NCI-H524 treated with DMSO at 0.1 percent for 48 hours (cell line): ENCODE measurements at places on chromosomes 1 and 21.

GRCh38 chr1:109719337-109719837, 7.3 kb downstream of the GSTM5 start:
- no peak for DNase-seq

GRCh38 chr1:208928349-208929010, 655.0 kb upstream of the CAMK1G start:
- DNase-seq = no peak

DNA sequence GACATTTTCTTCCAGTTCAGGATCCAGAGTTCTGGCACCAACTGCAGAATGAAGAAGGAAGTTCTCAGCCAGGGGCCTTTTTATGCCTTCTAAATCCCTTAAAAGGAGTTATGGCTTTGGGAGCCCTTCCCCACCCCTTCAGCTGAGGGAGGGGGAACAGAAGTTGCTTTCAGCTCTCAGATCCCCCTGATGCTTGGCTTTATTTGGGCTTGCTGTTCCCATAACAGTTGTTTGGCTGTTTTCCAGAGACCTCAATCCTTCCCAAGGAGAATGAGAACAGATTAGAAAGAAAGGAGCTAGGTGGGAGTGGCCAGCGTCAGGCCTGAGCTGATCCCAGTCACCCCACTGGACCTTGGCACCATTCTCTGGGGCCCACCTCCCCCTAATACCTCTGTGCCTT, at the start of gene RPE65:
RPE65 (minus strand) TSS at position 54 of the 400 bp plus-strand sequence; CDS start at position 5, 49 bp downstream.
- peak; percentile 74 for DNase-seq

DNA sequence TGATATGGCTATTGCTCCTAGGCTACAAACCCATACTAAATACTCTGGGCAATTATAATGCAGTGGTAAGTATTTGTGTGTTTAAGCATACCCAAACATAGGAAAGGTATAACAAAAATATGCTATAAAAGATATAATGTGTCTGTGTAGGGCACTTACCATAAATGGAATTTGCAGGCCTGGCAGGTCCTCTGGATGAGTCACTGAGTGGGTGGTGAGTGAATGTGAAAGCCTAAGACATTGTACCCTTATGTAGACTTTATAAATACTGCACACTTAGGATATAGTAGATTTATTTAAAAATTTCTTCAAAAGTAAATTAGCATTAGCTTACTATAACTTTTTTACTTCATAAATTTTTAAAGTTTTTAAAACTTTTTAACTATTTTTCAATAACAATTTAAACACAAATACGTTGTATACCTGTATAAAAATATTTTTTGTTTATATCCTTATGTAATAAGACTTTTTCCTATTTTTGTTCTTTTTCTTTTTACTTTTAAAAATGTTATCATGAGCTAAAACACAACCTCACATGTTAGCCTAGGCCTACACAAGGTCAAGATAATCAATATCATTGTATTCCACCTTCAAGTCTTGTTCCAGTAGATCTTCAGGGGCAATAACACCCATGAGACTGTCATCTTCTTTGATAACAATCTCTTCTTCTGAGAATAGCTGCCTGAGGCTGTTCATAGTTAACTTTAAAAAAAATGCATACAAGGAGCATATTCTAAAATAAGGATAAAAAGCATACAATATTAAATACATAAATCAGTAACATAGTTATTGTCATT, 306.3 kb upstream of the RGS18 start:
- DNase-seq = no peak

GRCh38 chr1:27339213-27339612, 2.6 kb upstream of the SYTL1 start:
- no peak for DNase-seq

GRCh38 chr1:53460666-53461322, 1.6 kb downstream of the DMRTB1 start:
- no peak for DNase-seq

- DNase-seq = no peak
Measured at GRCh38 chr21:38293765-38294164, 37.0 kb downstream of the KCNJ15 start.

DNA sequence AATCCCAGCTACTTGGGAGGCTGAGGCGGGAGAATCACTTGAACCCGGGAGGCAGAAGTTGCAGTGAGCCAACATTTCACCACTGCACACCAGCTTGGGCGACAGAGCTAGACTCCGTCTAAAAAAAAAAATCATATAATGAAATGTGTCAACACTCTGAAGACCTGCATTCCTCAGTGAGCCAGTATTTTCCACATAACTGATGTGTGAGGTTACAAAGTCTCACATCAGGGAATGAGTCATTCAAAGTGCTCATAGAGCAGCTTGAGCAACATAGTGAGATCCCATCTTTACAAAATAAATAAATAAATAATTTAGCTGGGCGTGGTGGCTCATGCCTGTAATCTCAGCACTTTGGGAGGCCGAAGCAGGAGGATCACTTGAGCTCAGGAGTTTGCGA, 65.5 kb downstream of the CASZ1 start:
- DNase-seq = no peak
